ENCODE measurements at places on chromosomes 5 and 9. TPM values are rescaled to one million over a fixed set of nuclear protein-coding genes. Genes with fewer than 3 reads are reported as not detected.

DNA sequence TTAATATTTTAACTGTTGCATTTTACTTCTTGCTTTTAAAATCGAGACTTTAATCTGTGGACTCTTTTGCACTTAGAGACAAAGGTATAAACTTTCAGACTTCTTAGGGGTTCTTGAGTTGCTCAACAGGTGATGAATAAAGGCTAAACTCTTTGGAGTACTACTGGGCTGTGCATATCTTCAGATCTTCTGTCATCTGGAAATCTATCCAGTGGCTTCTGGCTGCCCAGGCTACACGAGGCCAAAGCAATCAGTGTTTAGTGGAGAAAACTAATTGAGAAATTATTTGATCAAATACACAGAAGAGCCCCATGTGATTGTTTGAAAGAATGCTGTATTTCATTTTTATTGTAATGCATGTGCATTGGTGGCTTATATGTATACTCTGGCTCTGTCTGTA is 146.1 kb downstream of the PBX3 start:
- no peak overlapping the region for H3K27ac ChIP-seq
- no peaks in the 10 kb centered on the region for H3K27me3 ChIP-seq
- H3K4me3 ChIP-seq: no peak overlapping the region

- no peak overlapping the region for H3K4me3 ChIP-seq
- no peak for DNase-seq
- no peaks in the 10 kb centered on the region for H3K36me3 ChIP-seq
- no peaks in the 10 kb centered on the region for H3K4me1 ChIP-seq
- no peak overlapping the region for H3K27ac ChIP-seq
These were observed 139.5 kb upstream of the KLF9 start for GRCh38 chr9:70553707-70554673.

The FGF18 gene
- total RNA-seq: not detected

GRCh38 chr5:111984044-111984443 is 227.1 kb upstream of the NREP start:
- no peaks in the 10 kb centered on the region for H3K27me3 ChIP-seq
- no peaks in the 10 kb centered on the region for H3K36me3 ChIP-seq
- peaks cover 27% of the 10 kb centered on the region for H3K4me1 ChIP-seq
- peak overlapping the region; percentile 76 for H3K27ac ChIP-seq

DNA sequence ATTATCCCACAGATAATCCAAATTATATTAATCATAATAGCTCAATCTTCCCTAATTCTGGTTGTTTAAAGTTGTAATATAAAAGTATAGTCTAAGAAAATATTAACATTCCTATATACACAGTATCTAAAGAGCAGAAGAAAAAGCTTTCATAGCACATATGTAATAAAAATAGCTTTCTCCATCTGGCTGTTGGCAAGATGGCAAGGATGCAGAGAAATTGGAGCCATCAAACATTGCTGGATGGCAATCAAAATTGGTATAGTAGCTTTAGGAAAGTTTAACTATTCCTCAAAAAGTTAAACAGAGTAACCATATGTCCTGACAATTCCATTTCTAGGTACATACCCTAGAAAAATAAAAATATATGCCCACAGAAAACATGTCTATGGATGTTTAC is 66.8 kb downstream of the TBCA start:
- H3K4me1 ChIP-seq: no peaks in the 10 kb centered on the region
- no peak overlapping the region for H3K4me3 ChIP-seq
- DNase-seq: no peak
- H3K27me3 ChIP-seq: no peaks in the 10 kb centered on the region
- H3K36me3 ChIP-seq: peaks cover 16% of the 10 kb centered on the region

GRCh38 chr5:1667648-1668140 is 131.9 kb downstream of the MRPL36 start:
- H3K27me3 ChIP-seq: peaks cover 52% of the 10 kb centered on the region
- H3K4me3 ChIP-seq: no peak overlapping the region
- no peak overlapping the region for H3K27ac ChIP-seq
- H3K36me3 ChIP-seq: no peaks in the 10 kb centered on the region
- no peaks in the 10 kb centered on the region for H3K4me1 ChIP-seq

The IFNA1 gene
- total RNA-seq: not detected

The GPR107 gene
- 15.4 TPM for total RNA-seq

GRCh38 chr9:21154018-21154608 is 12.3 kb downstream of the IFNA21 start:
- no peak overlapping the region for H3K27ac ChIP-seq
- no peaks in the 10 kb centered on the region for H3K4me1 ChIP-seq
- H3K27me3 ChIP-seq: no peaks in the 10 kb centered on the region
- DNase-seq: peak; percentile 32
- H3K36me3 ChIP-seq: no peaks in the 10 kb centered on the region

DNA sequence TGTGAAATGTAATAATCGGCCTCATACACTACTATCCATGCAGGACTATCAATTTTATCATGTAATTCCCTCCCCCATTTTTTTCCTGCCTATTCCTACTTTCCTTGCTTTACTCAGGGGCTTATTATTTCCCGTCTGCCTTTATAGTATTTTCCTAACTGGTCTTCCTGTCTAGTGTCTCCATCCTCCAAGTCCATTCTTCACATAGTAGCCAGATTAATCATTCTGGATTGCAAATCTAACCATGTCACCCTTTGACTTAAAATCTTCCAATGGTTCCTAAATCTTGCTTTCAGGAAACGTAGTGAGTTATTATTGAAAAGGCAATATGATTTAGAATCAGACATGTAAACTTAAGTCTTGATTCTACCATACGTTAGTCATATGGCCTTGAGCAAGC is 307.4 kb upstream of the HAPLN1 start:
- peak; percentile 23 for DNase-seq
- H3K36me3 ChIP-seq: no peaks in the 10 kb centered on the region
- H3K27me3 ChIP-seq: no peaks in the 10 kb centered on the region
- no peak overlapping the region for H3K27ac ChIP-seq
- peaks cover 19% of the 10 kb centered on the region for H3K4me1 ChIP-seq

GRCh38 chr5:173953528-173954090 is 35.4 kb upstream of the C5orf47 start:
- DNase-seq: peak; percentile 90
- peak overlapping the region; percentile 71 for H3K27ac ChIP-seq
- peak overlapping the region; percentile 19 for H3K4me3 ChIP-seq
- peaks cover 33% of the 10 kb centered on the region for H3K4me1 ChIP-seq
- H3K27me3 ChIP-seq: no peaks in the 10 kb centered on the region

The PCDHGA8 gene
- total RNA-seq: 0.23 TPM

DNA sequence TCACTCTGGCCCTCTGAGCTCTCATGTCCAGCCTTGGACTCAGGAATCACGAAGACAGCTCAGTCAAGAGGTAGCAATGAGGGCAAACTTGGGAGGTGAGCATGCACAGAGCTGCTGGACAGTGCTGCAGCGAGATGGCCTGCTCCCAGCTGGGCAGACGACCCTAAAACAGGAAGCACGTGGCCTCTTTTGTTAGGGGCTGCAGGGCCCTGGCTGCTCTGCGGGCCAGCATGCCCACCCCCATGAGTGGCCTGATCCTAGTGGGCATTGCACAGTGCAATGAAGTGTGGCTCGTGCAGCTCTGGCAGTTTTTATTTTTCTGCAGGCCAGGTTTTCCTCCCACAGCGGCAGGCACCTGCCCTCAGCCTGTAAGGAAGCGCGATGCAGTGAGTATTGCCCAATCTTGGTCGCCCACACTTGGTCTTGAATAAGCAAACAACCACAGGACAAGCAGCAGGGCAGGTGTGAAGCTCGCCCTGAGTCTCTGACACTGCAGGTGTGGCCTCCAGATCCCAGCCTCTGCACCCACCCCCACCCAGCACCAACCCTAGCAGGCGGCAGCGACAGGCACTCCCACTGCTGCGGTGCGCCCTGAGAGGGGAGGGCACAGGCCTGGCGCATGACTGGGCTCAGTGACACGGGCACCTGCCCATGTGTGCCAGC is 60.8 kb downstream of the SEMA4D start:
- H3K4me1 ChIP-seq: peaks cover 13% of the 10 kb centered on the region
- H3K27me3 ChIP-seq: no peaks in the 10 kb centered on the region
- no peak overlapping the region for H3K4me3 ChIP-seq
- no peak for DNase-seq
- no peaks in the 10 kb centered on the region for H3K36me3 ChIP-seq
- H3K27ac ChIP-seq: no peak overlapping the region

The CDC20B gene
- total RNA-seq: not detected

GRCh38 chr5:136053336-136054141 is 24.8 kb downstream of the TGFBI start:
- H3K4me3 ChIP-seq: no peak overlapping the region
- no peaks in the 10 kb centered on the region for H3K27me3 ChIP-seq
- peaks cover 38% of the 10 kb centered on the region for H3K4me1 ChIP-seq
- peak; percentile 94 for DNase-seq
- H3K36me3 ChIP-seq: no peaks in the 10 kb centered on the region

The NR4A3 gene
- 0.98 TPM for total RNA-seq

The PCSK1 gene
- total RNA-seq: not detected

DNA sequence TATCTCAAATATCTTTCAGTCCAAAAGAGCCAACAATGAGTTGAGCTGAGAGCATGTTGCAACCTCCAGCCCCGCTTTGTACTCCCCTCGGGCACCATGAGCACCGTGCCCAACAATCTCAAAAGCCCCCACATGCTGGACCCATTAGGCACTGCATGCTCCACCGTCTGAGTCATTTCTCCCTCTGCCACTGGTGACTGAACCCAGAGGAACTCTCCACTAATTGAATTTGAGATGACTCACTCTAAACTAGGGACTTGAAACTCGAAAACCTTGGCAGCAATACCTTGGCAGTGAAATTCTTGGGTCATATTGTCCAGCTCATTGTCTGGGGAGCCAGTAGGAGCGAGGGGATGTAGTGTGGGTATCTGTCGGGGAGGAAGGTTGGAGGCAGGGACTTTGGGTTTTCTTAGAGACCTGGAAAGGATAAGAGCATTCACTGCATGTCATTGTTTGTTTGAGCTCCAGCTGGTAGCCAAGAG is 49.9 kb upstream of the SLIT3 start:
- H3K4me3 ChIP-seq: peak overlapping the region; percentile 8
- peaks cover 60% of the 10 kb centered on the region for H3K4me1 ChIP-seq
- H3K27ac ChIP-seq: peak overlapping the region; percentile 88

The NREP gene
- total RNA-seq: 27.5 TPM

GRCh38 chr9:125632321-125633115 is 74.5 kb downstream of the MAPKAP1 start:
- no peaks in the 10 kb centered on the region for H3K36me3 ChIP-seq
- H3K4me1 ChIP-seq: peaks cover 35% of the 10 kb centered on the region
- no peak overlapping the region for H3K4me3 ChIP-seq
- peak; percentile 63 for DNase-seq

- no peak overlapping the region for H3K27ac ChIP-seq
- peaks cover 42% of the 10 kb centered on the region for H3K36me3 ChIP-seq
- DNase-seq: no peak
- no peaks in the 10 kb centered on the region for H3K27me3 ChIP-seq
- H3K4me1 ChIP-seq: peaks cover 22% of the 10 kb centered on the region
These were observed 3.3 kb downstream of the RPL35 start for GRCh38 chr9:124858330-124859046.

DNA sequence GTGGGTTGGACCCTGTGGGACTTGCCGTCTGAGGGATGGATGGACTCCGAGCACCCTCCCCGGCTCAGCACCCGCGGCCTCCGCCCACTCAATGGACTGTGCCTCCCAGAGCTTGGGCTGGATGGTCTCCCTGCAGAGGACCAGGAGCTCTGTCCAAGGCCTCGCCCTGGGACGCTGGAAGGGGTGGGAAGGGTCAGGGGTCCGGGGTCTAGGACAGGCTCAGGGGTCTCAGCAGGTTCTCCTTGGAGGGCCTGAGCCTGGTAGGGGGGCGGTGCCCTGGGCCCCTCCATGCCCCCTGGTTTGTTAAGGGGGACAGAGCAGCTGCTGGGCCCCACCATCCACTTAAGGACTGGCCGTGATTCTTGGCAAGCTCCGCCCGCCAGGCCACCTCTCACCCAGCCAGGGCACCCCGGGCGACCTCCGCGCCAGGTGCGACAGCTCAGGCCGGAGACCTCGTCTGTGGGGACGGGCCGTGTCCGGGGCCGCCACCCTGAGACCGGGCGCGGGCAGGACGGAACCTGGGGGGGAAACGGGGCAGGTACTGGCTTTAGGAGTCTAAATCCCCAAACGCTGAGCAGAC is 29.2 kb downstream of the EXOC3 start:
- peak overlapping the region; percentile 48 for H3K27ac ChIP-seq
- DNase-seq: no peak
- H3K36me3 ChIP-seq: no peaks in the 10 kb centered on the region

GRCh38 chr9:6997330-6997729 is 239.6 kb downstream of the KDM4C start:
- no peak for DNase-seq
- no peak overlapping the region for H3K4me3 ChIP-seq
- no peaks in the 10 kb centered on the region for H3K4me1 ChIP-seq
- no peak overlapping the region for H3K27ac ChIP-seq

- peak; percentile 70 for DNase-seq
- H3K4me1 ChIP-seq: peaks cover 15% of the 10 kb centered on the region
- no peaks in the 10 kb centered on the region for H3K27me3 ChIP-seq
- peak overlapping the region; percentile 5 for H3K27ac ChIP-seq
These were observed 88.5 kb downstream of the PRR16 start for GRCh38 chr5:120552638-120553037.

DNA sequence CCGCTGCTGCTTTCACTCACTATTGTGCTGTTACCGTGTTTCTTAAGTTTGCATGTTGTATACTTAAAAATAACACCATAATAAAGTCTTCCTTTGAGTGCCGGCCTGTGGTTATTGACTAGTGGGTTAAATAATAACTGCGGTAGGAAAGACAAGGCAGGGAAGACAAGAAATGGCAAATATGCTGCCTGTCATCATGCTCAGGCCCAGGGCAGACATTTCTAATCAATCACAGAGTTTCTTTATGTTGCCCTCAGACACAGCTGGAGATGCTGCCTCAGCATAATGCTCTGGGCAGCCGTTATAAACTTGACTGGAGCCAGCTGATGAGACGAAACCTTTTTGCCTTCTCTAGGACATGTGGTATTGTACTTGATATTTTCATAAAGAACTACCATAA is 215.0 kb downstream of the GAPVD1 start:
- no peaks in the 10 kb centered on the region for H3K36me3 ChIP-seq
- no peak overlapping the region for H3K27ac ChIP-seq
- no peak overlapping the region for H3K4me3 ChIP-seq
- DNase-seq: no peak

The SH3RF2 gene
- total RNA-seq: 6.2 TPM

- H3K27ac ChIP-seq: no peak overlapping the region
- no peak overlapping the region for H3K4me3 ChIP-seq
These were observed 22.4 kb downstream of the ABITRAM start for GRCh38 chr9:108956631-108957026.

GRCh38 chr5:109701792-109702191 is 12.1 kb downstream of the MAN2A1 start:
- H3K4me1 ChIP-seq: peaks cover 8% of the 10 kb centered on the region
- no peak for DNase-seq
- H3K27me3 ChIP-seq: no peaks in the 10 kb centered on the region
- no peak overlapping the region for H3K27ac ChIP-seq

- H3K4me3 ChIP-seq: no peak overlapping the region
- H3K27me3 ChIP-seq: no peaks in the 10 kb centered on the region
- no peaks in the 10 kb centered on the region for H3K36me3 ChIP-seq
These were observed 18.7 kb downstream of the CPLX2 start for GRCh38 chr5:175889910-175890684.
